ENCODE measurements at places on chromosomes 4 and X.

GRCh38 chr4:39596971-39597370 is 41.7 kb downstream of the SMIM14 start:
- no peak for DNase-seq

GRCh38 chr4:169033660-169034059 is 23.6 kb upstream of the CBR4 start:
- DNase-seq: no peak

- no peak for DNase-seq
These were observed 88.4 kb downstream of the WDFY3 start for GRCh38 chr4:84878090-84878489.

- DNase-seq: no peak
These were observed 396.2 kb upstream of the F9 start for GRCh38 chrX:139134316-139134715.

- DNase-seq: no peak
These were observed 39.8 kb upstream of the LIMCH1 start for GRCh38 chr4:41498177-41498576.

DNA sequence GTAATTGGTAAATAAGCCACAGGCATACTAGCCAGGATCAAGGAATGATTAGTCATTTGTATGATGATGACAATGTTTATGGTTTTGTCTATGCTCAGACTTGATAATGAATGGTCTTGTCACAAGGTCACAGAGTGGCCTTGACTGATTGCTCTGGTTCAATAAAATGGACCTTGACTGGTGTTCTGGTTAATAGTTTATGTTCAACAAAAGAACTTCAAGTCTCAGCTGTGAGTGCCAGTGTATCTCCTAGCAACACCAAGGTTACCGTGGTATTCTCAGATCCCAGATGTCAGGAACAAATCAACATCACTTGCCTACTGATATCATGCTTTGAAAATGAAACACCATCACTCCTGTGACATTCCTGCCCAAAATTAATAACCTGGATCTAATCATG is 16.3 kb upstream of the LRAT start:
- DNase-seq: no peak

- no peak for DNase-seq
These were observed 102.7 kb downstream of the UCHL1 start for GRCh38 chr4:41359422-41359775.

GRCh38 chrX:85903692-85904471 is 143.5 kb downstream of the CHM start:
- no peak for DNase-seq

DNA sequence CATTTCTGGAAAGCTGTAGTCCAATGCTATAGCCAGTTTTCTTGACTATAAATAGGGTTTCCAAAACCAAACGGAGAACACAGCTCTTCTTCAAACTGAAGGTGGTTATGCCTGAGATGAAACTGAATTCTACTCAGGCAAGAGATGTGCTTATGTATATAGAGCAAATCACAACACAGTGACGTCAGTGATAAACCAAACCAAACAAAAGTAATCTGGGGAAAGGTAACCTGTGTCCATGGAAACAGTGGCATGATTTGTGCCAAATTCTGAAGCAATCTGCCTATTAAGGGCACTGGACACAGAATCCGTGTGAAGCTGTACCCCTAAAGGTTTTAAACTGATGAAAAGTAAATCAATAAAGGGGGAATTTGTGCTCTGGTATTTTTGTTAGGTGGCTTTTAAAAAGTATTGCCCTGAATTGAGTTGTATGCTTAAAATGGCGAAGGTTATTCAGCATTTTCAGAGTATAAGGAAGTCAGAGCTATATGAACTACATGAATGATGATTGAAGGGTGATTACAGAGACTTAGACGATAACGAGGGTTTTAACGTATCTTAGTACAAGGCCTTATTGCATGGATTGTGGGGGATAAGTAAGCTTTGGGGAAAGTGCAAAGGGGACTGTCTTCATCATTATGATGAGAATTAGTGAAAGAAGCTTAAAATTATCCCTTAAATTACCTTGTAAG is 38.6 kb downstream of the NPY5R start:
- DNase-seq: no peak

- no peak for DNase-seq
These were observed 32.1 kb downstream of the TAPT1 start for GRCh38 chr4:16194214-16194613.

DNA sequence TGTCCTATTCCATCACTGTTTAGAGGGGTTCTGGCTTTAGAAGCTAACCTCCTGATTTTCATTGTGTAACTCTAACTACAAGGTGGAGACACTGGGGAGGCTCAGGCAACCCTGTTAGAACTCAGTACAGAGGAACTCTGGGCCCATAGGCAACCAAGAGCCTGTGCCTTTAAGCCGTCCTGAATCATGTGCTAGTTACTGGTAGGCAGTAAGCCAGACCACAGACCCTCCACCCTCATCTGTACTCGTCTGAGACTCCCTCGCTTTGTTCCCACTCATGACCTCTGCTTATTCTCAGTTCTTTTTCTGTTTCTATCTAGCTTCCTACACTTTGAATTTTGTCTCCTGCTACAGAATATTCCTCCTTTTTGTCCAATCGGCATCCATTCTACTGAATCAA is 31.4 kb downstream of the TBC1D1 start:
- DNase-seq: no peak

GRCh38 chr4:133385161-133385954 is 236.3 kb downstream of the PCDH10 start:
- no peak for DNase-seq

GRCh38 chrX:151694121-151694520 is 1.1 kb upstream of the PRRG3 start:
- no peak for DNase-seq

DNA sequence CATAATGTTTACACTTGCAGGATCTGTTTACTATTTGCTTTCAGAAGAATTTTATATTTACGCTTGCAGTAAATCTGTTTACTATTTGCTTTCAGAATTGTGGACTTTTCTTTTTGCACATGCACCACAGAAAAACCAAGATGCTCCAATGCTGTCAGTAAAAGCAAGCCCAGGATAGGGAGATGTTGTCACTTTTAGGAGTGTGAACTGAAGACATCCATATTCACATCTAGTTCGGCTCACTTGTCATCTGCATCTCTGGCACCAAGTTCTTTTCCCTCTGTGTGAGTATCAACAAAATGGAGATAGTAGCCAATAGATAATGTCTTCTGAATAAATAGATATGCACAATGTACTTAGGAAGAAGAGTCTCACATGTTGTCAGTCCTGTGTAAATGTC is 109.3 kb upstream of the MXRA5 start:
- DNase-seq: no peak

- DNase-seq: no peak
These were observed 27.0 kb downstream of the DHX15 start for GRCh38 chr4:24557026-24558025.

- DNase-seq: no peak
These were observed 10.6 kb downstream of the UGT2B4 start for GRCh38 chr4:69485130-69485529.

DNA sequence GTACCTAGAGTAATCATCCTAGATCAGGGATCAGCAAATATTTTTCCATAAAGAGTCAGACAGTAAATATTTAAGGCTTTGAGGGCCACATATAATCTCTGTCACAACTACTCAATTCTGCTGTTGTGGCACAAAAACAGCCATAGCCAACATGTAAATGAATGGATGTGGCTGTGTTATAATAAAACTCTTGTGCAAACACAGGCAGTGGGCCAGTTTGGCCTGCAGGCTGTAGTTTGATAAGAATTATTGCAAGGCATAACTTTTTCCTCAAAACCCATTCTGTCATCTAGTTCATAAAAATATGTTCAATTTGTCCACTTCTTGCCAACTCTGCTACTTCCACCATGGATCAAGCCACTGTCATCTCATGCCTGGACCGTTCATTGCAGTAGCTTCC is 39.4 kb upstream of the SHROOM4 start:
- no peak for DNase-seq

DNA sequence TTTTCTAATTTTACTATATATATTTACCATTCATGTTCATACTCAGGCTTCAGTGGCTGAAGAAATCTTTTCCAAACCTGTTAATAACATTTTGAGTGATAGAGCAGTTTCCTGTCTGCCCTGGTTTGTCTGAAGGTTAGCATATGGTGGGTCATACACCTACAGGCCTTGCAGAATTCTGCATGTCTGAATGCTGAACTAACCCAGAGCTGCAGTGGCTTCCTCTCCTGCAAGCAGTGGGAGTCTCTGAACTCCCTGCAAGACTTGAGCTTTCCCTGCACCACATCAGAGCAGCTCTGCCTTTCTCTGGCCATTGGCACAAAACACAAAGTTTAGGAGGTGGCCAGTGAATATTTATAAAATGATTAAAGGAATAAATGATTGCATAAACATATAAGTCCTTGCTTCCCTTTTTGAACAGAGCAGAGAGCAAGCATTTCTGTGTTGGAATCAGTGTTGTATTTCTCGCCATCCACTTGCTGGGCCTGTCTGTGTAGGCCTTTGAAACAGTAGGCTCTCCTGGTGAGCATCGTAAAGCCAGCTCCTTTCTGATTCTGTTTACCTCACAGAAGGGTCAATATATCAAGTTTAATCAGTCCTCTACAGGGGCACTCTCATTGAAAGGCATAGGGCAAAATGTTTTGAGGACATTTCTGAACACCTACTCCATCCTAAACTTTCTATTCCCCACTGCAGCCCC is 15.0 kb upstream of the UNC5C start:
- no peak for DNase-seq

DNA sequence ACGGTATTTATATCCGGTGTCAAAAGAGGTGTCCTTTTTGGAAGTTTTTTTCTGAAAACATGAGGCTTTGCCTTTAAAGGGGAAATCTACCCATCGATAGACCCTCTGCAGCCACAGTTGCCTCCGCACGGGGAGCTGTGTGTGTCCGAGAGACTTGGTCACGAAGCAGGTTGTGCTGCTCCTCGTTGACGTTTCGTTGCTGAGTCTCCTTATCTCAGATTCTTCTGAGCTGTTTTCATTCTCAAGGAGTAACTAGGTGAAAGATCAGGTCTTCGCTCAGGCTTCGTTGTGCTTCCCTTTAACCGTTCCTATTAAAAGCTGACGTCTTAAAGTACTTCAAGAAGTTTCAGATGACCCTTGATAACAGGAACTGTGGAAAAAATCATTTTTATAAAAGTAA is 23.8 kb downstream of the TRMT44 start:
- DNase-seq: no peak

GRCh38 chr4:81405900-81406401 is 65.8 kb downstream of the RASGEF1B start:
- no peak for DNase-seq

- no peak for DNase-seq
These were observed 53.0 kb upstream of the SORCS2 start for GRCh38 chr4:7139167-7139982.

DNA sequence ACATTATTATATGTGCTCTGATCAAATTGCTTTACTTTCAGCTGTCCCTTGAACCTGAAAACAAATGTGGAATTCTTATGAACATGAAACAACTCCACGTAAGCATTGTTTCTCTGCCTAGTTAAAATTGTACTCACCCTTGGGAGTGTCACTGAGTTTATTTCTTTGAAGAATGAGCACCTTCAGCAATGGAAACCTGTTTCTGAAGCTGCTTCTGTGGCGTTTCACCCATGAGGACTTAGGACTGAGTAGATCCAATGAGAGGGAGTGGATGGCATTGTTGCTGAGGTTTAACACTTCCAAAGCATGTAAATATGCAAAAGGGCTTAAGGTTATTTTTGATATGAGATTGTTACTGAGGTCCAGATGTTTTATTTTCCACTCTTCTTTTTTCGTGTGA is 3.2 kb downstream of the LRRC66 start:
- DNase-seq: no peak

- DNase-seq: no peak
These were observed 190.2 kb upstream of the CPEB2 start for GRCh38 chr4:14812101-14812500.

DNA sequence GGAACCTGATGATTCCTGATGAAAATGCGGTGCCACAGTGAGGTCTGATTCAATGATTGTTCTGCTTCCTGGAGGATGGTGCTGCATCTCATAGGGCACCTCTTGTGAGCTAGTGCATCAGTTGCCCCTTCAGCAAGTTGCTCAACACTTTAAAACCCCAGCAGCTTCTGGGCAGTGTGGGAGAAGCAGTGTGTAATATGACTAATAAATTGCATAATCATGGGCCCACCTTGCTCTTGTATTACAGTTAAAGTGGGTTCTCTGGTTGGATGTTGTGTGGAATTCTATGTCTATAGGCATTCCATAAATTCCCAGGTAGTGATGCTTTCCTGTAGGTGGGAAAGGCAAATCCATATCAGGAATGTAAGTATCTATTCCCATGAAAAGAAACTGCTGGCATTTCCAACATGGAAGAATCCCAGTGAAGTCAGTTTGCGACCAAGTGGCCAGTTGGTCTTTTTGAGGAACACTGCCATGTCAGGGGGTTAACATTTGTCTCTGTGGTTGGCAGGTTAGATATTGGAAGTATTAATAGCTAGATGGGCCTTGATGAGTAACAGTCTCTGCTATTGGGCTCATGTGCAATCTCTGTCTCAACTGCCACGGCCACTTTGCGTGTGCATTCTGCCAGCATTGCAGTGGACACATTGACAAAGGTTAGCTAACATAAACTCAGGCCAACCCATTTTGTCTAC is 121.1 kb upstream of the OTUD4 start:
- DNase-seq: no peak

- DNase-seq: no peak
These were observed 180.4 kb downstream of the CPEB2 start for GRCh38 chr4:15182600-15183220.

GRCh38 chrX:63050225-63050624 is 300.9 kb downstream of the SPIN4 start:
- DNase-seq: no peak
